ENCODE measurements at places on chromosomes 1 and 21.

DNA sequence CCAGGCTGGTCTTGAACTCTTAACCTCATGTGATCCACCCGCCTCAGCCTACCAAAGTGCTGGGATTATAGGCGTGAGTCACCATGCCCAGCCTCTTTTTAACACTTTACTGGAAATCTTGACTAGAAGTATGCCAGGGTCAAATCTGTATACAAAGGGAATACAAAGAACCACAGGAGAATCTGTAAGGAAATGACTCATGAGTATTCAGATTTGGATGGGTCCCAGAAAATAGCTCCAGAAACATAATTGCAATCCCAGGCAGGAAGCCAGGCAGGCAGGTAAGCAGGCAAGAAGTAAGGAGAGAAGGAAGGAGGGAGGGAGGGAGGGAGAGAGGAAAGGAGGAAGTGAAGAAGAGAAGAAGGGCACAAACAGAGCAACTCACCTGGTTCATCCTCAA is 22.8 kb upstream of the TIAM1 start:
- H3K27ac ChIP-seq, result no peak overlapping the region
- peaks cover 37% of the 10 kb centered on the region for H3K4me1 ChIP-seq
- H3K27me3 ChIP-seq, result no peaks in the 10 kb centered on the region
- no peak for DNase-seq
- H3K4me3 ChIP-seq, result no peak overlapping the region

- H3K4me3 ChIP-seq, result peak overlapping the region; percentile 43
- H3K36me3 ChIP-seq, result no peaks in the 10 kb centered on the region
- peak overlapping the region; percentile 53 for H3K27ac ChIP-seq
- H3K27me3 ChIP-seq, result no peaks in the 10 kb centered on the region
Observed at GRCh38 chr1:241330619-241331327, 26.2 kb downstream of the RGS7 start.

DNA sequence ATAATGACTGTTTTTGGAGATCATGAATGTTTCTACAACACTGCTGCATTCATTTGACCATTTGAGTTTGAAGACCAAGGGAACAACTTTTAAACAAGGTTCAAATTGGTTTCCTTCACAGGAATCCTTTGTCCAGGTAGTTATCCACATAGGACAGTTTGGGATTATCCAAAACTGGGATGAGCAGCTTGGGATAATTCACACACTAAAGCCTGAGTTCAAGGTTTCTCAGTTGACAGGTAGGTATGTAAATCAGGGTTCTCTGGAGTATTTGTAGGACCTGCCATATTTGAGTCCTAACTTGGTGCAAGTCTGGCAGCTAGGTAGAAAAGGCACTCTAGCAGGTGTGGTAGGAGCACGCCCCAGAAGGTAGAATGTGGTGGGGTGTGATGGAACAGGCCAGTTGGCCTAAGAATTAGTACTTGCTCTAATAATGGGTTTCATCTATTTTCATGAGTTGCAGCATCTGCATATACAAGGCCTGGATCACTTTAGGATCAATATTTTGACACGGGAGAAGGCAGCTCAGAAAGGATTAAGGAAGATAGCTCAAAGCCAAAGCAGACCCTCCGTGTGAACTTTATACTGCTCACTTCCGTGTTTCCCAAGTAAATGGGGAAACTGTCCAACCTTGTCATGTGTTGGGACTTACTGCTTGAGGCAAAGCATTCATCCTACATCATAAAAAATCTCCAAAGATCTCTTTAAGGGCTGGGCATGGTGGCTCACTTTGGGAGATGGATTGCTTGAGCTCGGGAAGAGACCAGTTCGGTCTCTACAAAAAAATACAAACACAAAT is 14.1 kb upstream of the RAB42 start:
- peaks cover 47% of the 10 kb centered on the region for H3K36me3 ChIP-seq
- H3K27me3 ChIP-seq, result no peaks in the 10 kb centered on the region
- peaks cover 41% of the 10 kb centered on the region for H3K4me1 ChIP-seq

DNA sequence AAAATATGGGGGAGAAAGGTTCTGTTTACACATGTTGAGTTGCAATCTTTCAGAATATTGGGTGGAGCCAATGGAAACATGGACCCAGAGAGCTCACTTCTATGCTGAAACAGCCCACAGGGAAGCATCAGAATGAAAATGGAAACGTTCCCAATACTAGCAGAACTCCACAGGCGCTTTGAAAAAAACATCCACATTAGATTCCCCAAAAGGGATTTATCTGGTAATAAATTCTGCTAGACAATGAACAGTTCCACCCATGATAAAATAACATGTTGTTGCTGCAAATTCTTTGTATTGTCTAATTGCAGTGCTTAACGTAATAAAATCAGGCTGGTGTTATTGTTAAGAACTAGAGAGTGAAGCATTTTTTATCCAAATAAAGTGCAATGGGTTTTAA is 197.0 kb downstream of the GABPA start:
- peaks cover 5% of the 10 kb centered on the region for H3K4me1 ChIP-seq
- no peak overlapping the region for H3K27ac ChIP-seq
- no peaks in the 10 kb centered on the region for H3K27me3 ChIP-seq
- H3K36me3 ChIP-seq, result peaks cover 17% of the 10 kb centered on the region
- no peak for DNase-seq

DNA sequence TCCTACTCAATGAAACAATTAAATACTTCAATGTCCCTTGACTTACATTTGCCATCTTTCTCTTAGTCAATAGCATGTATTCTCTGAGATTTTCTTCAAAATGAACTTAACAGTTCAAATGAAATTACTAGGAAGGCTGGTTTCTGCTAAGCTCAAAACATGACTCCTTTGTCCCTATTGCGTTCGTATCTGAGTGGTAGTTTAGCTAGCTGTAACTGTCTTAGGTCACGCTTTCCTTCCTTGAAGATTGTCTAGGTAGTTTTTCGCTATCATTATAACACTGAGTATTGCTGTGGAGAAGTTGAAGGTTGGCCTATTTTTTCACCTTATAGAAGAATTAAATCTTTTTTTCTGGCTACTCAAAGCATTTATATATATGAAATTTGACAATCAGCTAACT is 1535.2 kb downstream of the PLA2G4A start:
- no peak for DNase-seq
- no peaks in the 10 kb centered on the region for H3K4me1 ChIP-seq

GRCh38 chr1:213415691-213416380 is 364.8 kb downstream of the RPS6KC1 start:
- no peaks in the 10 kb centered on the region for H3K36me3 ChIP-seq
- H3K27me3 ChIP-seq, result no peaks in the 10 kb centered on the region
- DNase-seq, result no peak
- no peak overlapping the region for H3K4me3 ChIP-seq

DNA sequence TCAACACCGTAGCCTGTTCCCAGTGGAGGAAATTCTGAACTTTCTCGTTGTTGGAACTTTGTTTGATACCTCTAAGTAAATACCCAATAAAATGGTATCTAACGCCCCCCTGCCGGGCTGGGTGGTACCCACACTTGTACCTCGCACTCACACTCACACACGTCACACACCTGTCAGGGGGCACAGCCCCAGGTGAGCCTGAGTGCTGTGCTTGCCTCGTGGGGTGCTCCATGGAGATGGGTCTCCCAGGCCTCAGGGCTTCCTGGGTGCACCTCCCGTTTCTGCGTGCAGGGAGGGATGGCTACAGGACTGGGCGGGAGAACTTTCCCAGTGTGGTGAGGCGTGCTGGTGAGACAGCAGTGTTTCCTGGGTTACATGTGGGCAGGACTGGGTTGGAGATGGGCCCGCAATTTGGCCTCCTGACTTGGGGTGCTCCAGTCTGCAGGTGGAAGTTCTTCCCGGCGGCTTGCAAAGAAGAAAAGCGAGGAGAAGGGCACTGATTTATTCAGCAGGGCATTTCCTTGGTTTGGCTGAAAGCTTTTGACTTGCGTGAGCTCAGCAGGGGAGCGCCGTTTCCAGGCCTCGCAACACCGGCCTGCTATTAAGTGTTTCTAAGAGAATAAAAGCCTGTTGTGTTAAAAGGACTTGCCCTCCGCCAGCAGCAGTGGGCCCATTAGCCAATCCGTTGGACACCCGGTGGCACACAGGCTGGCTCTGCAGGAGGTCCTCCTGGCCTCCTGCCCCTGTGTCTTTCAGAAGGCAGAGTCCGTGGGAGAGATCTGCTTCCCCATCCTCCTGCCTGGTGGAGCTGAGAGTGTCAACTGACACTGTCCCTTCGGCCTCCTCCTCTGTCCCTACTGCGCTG is 79.7 kb downstream of the KIF26B start:
- H3K4me3 ChIP-seq, result no peak overlapping the region
- H3K36me3 ChIP-seq, result no peaks in the 10 kb centered on the region
- H3K27ac ChIP-seq, result no peak overlapping the region
- H3K27me3 ChIP-seq, result peaks cover 4% of the 10 kb centered on the region
- DNase-seq, result no peak

DNA sequence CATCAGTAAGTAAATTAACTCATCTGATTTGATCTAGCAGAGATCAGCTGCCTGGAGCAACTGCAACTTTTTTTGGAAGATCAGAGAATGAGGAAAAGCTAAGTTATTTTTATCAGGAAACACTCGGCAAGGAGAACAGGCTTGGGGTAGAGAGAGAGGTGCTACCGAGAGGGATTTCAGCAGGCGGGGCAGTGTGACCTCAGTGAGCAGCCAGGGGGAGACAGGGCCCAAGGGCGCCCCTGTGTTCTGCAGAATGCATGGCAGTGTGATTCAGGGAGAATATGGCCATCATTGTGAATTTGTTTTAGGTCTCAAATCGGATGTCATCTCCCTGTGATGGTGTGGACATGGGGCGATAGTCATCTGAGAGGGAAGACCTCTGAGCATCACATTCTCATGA is 484.1 kb upstream of the VAMP3 start:
- no peak overlapping the region for H3K4me3 ChIP-seq
- no peak for DNase-seq
- H3K4me1 ChIP-seq, result no peaks in the 10 kb centered on the region
- no peak overlapping the region for H3K27ac ChIP-seq
- peaks cover 9% of the 10 kb centered on the region for H3K27me3 ChIP-seq
- H3K36me3 ChIP-seq, result no peaks in the 10 kb centered on the region

- H3K4me1 ChIP-seq, result peaks cover 8% of the 10 kb centered on the region
- peak overlapping the region; percentile 32 for H3K27ac ChIP-seq
- H3K36me3 ChIP-seq, result peaks cover 78% of the 10 kb centered on the region
- H3K27me3 ChIP-seq, result no peaks in the 10 kb centered on the region
- H3K4me3 ChIP-seq, result no peak overlapping the region
- no peak for DNase-seq
Observed at GRCh38 chr21:34827445-34828235, 158.8 kb downstream of the CLIC6 start.

DNA sequence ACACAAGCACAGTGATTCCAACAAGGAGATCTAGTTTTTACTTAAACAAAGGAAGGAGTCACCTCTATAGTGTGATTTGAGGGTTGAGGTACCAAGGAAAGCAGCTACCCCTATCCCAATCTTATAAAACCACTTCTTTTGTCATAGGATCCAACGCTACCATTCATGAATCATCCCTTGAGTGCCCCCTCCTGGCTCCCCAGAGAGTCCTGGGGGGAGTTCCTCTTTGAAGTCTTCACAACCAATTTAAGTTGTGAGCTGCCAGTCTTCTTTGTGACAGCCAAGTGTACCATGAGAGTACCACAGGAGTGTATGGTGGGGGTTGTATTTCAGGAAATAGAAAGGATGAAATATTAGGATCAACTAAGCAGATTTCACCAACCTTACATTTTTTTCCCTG is 39.1 kb upstream of the NHLH2 start:
- peaks cover 9% of the 10 kb centered on the region for H3K27me3 ChIP-seq
- no peak overlapping the region for H3K4me3 ChIP-seq
- H3K36me3 ChIP-seq, result no peaks in the 10 kb centered on the region
- H3K4me1 ChIP-seq, result no peaks in the 10 kb centered on the region
- no peak for DNase-seq

- H3K27me3 ChIP-seq, result no peaks in the 10 kb centered on the region
- no peak for DNase-seq
- no peak overlapping the region for H3K4me3 ChIP-seq
- H3K27ac ChIP-seq, result no peak overlapping the region
Observed at GRCh38 chr21:15774590-15774989, 44.8 kb downstream of the USP25 start.

GRCh38 chr1:218525451-218526197 is 180.5 kb downstream of the TGFB2 start:
- no peaks in the 10 kb centered on the region for H3K4me1 ChIP-seq
- DNase-seq, result no peak
- H3K27ac ChIP-seq, result no peak overlapping the region
- H3K4me3 ChIP-seq, result no peak overlapping the region
- H3K36me3 ChIP-seq, result no peaks in the 10 kb centered on the region

DNA sequence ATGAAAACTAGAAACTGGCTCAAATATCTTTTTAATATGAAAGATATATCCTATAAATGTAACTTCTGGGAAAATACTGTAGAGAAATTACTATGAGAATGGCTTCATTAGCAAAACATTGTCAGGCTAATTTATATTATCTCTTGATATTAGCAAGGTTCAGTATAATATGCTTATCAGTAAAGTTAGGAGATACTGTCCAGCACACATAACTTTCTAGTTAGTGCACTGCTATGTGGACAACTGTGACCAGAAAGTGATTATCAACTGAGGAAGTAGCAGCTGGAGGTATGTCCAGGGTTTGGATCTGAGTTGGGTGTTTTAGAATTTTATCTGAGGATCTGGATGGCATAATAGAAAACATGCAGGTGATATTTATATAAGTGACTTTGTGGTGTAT is 7.5 kb downstream of the LRRC8C start:
- no peaks in the 10 kb centered on the region for H3K27me3 ChIP-seq
- H3K36me3 ChIP-seq, result peaks cover 10% of the 10 kb centered on the region
- no peak overlapping the region for H3K4me3 ChIP-seq

GRCh38 chr1:178726087-178726517 is 1.1 kb downstream of the RALGPS2 start:
- peaks cover 16% of the 10 kb centered on the region for H3K4me1 ChIP-seq
- peaks cover 13% of the 10 kb centered on the region for H3K36me3 ChIP-seq
- peak overlapping the region; percentile 75 for H3K27ac ChIP-seq
- DNase-seq, result peak; percentile 70
- no peaks in the 10 kb centered on the region for H3K27me3 ChIP-seq

DNA sequence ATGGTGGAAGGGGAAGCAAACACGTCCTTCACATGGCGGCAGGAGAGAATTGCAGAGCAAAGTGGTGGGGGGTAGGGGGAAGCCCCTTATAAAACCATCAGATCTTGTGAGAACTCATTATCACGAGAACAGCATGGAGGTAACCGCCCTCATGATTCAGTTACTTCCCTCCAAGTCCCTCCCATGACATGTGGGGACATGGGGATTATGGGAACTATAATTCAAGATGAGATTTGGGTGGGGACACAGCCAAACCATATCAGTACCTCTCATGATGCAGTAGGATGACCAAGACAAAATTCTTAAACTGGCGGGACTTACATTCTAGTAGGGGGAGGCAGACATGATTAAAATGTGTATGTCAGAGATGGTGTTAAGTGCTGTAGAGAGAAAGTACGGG is 38.8 kb downstream of the WNT4 start:
- H3K27ac ChIP-seq, result peak overlapping the region; percentile 91
- H3K36me3 ChIP-seq, result peaks cover 63% of the 10 kb centered on the region
- DNase-seq, result no peak
- H3K27me3 ChIP-seq, result no peaks in the 10 kb centered on the region
- no peak overlapping the region for H3K4me3 ChIP-seq
- H3K4me1 ChIP-seq, result peaks cover 56% of the 10 kb centered on the region

Data from stimulated activated naive B cell treated with anti-CD40 and anti-IgM and Interleukin-4, amounts not matched to agents 10 μg/mL and 1 μg/mL and 100 μg/mL, for 72 hours (primary cell).